A549 treated with DMSO at 1 μM for 4 hours (cell line): ENCODE measurements at places on chromosomes 1 and 21. TPM values are rescaled to one million over a fixed set of nuclear protein-coding genes. Genes with fewer than 3 reads are reported as not detected.

C1orf87 gene
- not detected in 5 replicates for total RNA-seq

MYBPHL gene
- not detected in 5 replicates for total RNA-seq

SCNM1 gene
- total RNA-seq = 41.8 to 46.9 TPM (median 46.7 TPM) in 5 replicates

FAM167B gene
- total RNA-seq = 0.63 to 0.89 TPM (median 0.72 TPM) in 5 replicates

MTMR11 gene
- total RNA-seq = 7.9 to 11.7 TPM (median 9.5 TPM) in 5 replicates

EXTL2 gene
- total RNA-seq = 6.7 to 10.8 TPM (median 8.6 TPM) in 5 replicates

SLC9C2 gene
- total RNA-seq = not detected in 5 replicates

PTTG1IP gene
- 90.5 to 112 TPM (median 103 TPM) in 5 replicates for total RNA-seq

LAMB3 gene
- 19.0 to 25.5 TPM (median 22.6 TPM) in 5 replicates for total RNA-seq

UTS2 gene
- 0.73 TPM in 1 of 5 replicates, not detected in the others for total RNA-seq

PRAMEF12 gene
- not detected in 5 replicates for total RNA-seq

TCP10L gene
- total RNA-seq = 0.40 to 1.2 TPM (median 0.59 TPM) in 5 replicates

PPT1 gene
- total RNA-seq = 63.0 to 79.8 TPM (median 71.1 TPM) in 5 replicates

SMPDL3B gene
- total RNA-seq = 1.1 to 1.6 TPM (median 1.3 TPM) in 5 replicates

AADACL4 gene
- total RNA-seq = not detected in 5 replicates

NCMAP gene
- 0.02 TPM in 2 of 5 replicates, not detected in the others for total RNA-seq

PRRX1 gene
- 0.10 TPM in 1 of 5 replicates, not detected in the others for total RNA-seq

AK5 gene
- total RNA-seq = 5.6 to 8.5 TPM (median 6.6 TPM) in 5 replicates

MTARC2 gene
- total RNA-seq = 9.9 to 12.3 TPM (median 11.5 TPM) in 5 replicates

MCOLN3 gene
- 3.4 to 4.5 TPM (median 4.0 TPM) in 5 replicates for total RNA-seq

ASTN1 gene
- total RNA-seq = not detected in 5 replicates

HPDL gene
- total RNA-seq = 4.2 to 5.7 TPM (median 4.3 TPM) in 5 replicates

RGS8 gene
- not detected in 5 replicates for total RNA-seq

PTBP2 gene
- total RNA-seq = 6.7 to 8.5 TPM (median 7.3 TPM) in 5 replicates

CD53 gene
- total RNA-seq = not detected in 5 replicates

SLAMF1 gene
- total RNA-seq = not detected in 5 replicates

MYOG gene
- not detected in 5 replicates for total RNA-seq

PADI3 gene
- 1.3 to 2.0 TPM (median 1.8 TPM) in 5 replicates for total RNA-seq

TNFSF18 gene
- total RNA-seq = not detected in 5 replicates

COG2 gene
- total RNA-seq = 19.3 to 23.2 TPM (median 21.3 TPM) in 5 replicates

PEAR1 gene
- total RNA-seq = 7.8 to 12.2 TPM (median 10.1 TPM) in 5 replicates
